ENCODE measurements at places on chromosomes 2 and 18.

DNA sequence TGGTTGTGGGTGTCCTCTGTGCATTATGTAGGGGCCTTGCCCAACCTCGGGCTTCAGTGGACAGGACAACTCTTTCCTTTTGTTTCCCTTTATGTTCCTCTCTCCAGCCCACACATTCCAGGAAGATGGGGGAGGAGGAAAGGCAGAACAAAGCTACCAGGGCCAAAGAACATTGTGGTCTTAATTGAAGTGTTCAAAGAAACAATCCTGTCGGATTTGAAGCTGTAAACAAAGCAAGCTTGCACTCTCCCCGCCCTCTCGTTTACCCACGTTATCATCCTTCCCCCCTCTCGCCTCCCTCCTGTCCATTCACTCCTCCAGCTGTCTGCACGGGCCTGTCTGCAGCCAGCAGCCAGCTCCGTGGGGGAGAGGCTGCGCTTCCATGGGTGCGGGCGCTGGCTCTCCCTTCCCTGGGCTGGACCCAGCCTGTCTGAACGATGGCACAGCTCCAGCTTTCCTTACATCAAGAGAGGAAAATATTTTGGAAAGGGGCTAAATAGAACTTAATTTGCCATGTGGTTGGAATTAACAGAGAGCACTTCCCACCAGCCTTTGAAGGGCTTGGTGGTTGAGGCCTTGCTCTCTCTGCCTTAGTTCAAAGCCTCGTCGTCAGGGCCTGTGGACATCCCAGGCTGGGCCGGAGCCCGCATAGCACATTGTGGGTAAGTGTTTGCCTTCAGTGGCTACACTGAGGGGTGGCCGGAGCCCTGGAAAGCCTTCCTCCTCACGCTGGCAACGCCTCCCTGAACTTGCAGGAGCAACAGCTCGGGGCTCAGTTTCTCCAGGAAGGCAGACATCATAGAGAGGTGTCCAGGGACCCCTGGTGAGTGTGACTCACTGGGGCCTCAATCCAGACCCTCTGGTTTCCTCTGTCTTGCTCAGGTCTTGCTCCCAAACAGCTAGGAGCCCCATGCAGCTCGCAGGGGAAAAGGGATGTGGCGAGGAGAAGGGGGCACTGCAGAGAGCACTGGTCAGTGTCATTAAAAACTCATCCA, 60.6 kb upstream of the HS6ST1 start:
- DNase-seq = peak; percentile 49

GRCh38 chr18:74522635-74523548, 11.4 kb upstream of the CNDP1 start:
- DNase-seq = no peak

GRCh38 chr2:127197475-127198385, 22.4 kb downstream of the CYP27C1 start:
- peak; percentile 92 for DNase-seq

- peak; percentile 39 for DNase-seq
Observed at GRCh38 chr2:130391872-130392670, 36.2 kb downstream of the PTPN18 start.

DNA sequence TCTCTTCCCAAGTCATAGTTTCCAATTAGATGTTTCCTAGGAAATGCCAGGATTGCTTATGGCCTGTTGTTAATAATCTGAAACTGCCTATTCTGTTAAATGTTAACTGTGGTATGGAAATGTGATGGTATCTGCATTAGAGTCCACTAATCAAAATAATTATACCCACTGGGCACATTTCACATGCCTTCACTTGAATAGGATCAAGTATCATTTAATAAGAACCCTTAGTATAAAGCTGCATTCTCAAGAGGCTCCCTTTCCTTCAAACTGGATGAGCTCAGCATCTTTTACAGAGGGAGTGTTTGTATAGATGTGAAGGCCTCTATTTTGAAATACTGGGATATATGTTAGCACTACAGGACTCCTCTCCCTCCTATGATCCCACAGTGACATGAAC, 477.2 kb upstream of the VRK2 start:
- DNase-seq = no peak

DNA sequence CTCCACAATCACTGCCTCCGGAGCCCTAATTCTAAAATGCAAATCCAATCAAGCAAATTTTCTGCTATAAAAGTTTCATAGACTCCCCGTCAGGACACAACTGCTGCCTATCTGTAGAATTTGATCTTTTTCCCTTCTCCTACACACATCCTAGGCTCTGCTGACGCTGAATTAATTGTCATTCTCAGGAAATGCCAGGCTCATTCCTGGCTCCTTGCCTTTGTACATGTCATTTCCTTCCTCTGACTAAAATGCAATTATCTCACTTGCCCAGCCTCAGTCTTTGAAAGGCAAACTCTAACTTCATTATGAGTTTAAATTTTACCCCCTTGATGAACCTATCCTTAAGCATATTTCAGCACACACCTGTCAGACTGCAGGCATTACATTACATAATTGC, 844.9 kb upstream of the CRIM1 start:
- no peak for DNase-seq

GRCh38 chr2:160812830-160813505, 319.4 kb upstream of the RBMS1 start:
- no peak for DNase-seq

- DNase-seq = peak; percentile 71
Observed at GRCh38 chr2:175003875-175004729, 1.1 kb downstream of the CHN1 start.

DNA sequence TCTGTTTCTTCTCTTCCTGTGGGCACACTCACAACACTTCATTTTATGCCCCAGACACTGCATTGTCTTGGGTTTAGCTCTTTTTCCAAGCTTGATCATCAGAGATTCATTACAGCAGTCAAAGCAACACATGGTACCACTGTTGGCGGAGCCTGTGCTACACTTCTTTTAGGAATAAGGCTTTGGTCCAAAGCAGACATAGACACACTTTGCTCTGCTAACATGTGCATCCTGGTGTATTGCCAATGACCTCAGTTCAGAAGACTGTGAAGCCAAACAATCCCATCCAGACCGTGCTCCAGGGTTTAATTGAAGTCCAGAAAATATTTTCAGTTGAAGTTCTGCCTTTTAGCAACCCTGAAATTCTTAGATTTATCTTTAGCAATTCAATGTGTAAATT, 354.6 kb upstream of the RAB12 start:
- DNase-seq = no peak

DNA sequence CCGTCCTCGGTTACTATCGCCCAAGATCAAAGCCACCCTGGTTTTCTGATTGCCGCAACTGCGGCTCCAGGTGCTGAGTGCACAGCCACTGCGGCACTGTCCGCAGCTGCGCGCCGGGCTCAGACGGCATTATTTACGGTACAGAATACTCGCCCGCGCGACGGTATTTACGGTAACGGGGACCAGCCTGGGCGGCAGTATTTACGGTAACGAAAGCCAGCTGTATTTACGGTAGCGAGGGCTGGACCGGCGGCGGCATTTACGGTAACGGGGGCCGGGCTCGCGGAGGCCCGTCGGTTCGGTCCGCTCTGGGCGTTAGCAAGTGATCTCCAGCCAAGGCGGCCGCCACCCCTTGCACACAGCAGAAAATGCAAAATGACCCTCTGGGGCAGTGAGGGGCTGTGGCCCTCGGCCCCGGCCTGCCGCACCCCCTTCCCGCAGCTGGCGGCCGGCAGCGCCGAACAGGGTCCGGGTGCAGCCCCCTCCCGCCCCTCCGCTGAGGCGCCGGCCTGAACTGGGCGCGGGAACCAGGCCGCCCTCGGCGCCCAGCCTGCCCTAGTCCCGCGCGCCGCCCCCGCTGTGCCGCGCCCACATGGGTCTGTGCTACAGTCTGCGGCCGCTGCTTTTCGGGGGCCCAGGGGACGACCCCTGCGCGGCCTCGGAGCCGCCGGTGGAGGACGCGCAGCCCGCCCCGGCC, at the start of gene GNAL:
Gene GNAL (plus strand): TSS at position 293 of the 697 bp plus-strand sequence. CDS start 300 bp downstream, at position 593.
- DNase-seq = peak; percentile 89

DNA sequence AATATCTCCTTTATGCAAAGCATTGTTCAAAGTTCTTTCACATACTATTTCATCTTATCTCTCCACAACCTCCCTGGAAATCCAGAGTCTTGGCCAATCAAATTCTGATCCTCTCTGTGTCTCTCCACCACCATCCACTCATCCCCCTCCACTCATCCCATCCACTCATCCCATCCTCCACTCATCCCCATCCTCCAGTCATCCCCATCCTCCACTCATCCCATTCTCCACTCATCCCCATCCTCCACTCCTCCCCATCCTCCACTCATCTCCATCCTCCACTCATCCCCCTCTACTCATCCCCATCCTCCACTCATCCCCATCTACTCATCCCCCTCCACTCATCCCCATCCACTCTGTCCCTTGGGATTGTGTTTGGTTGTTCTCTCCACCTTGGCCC, 101.1 kb downstream of the BCL2 start:
- no peak for DNase-seq

DNA sequence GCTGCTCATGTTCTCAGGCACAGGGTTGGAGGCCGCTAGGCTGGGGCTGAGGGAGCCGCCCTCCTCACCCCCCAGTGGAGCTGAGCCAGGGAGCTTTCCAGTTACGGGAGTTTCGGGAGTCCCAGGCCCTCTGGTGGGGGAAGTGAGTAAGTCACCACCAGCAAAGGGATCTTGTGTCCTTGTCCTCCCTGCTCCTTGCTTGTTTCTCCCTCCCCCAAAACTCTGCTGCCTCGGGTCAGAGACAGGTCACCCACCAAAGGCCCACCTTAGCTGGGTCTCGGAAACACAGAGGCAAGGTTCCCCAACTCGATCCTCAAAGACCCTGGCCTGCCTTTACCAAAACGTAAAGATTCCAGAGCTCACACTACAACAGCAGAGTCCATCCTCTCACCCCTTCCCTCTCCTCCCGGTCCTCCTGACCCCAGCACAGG, 60.5 kb upstream of the POMC start:
- DNase-seq = peak; percentile 96

- DNase-seq = no peak
Observed at GRCh38 chr2:202023904-202024266, 9.8 kb upstream of the FZD7 start.

DNA sequence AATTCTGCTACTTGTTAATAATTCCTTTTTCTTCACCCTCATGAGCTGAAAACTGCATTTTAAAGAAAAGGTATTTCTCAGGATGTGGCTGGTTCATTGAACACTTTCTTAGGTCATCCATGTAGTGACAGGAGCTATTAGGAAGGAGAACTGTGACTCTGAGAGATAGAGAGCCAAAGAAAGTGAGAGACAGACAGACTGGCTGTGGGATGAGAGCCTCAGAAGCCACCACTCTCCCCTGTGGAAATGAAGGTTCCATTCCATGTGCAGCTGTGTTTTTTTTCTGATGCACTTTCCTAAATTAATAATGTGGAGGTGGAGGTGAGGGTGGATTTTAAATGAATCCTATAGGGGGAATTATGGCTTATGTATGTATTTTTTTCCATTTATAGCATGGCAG, 113.3 kb downstream of the FAM210A start:
- DNase-seq = no peak

DNA sequence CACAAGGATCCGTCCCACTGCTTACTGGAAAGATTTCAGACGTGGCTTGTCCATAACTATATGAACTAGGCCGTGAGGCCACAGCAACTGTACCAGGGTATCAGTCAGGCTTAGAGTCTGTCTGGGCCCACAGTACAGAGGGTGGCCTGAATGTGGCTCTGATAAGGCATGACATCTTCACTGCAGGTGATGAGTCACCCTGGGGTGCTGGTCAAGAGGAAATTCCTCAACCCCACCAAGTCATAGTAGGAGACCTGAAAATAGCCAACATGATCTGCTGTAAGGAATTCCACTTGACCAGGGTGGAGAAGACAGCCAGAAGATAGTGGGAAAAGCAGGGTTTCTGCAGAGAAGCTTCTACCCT, 107.7 kb downstream of the INHBB start:
- no peak for DNase-seq

DNA sequence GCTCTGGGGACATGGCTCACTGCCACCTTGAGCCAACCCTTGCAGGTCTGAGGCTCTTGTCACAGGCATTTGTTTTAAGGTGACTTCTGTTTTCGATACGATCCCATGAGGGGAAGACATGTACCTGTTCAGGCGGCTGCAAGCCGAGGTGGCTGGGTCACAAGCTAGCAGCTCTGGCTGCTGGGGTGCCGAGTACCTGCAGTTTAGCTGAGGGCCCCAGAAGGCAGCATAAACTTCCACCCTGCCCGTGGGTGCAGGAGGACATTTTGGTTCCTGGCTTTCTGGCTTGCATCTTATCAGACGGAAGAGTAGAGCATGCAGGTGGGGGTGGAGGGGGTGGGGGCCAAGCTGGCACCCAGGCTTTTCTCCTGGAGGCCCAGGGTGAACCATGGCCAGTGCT, 28.4 kb downstream of the COA5 start:
- DNase-seq = no peak

- DNase-seq = no peak
Observed at GRCh38 chr18:14104906-14105748, 27.1 kb downstream of the ZNF519 start.

DNA sequence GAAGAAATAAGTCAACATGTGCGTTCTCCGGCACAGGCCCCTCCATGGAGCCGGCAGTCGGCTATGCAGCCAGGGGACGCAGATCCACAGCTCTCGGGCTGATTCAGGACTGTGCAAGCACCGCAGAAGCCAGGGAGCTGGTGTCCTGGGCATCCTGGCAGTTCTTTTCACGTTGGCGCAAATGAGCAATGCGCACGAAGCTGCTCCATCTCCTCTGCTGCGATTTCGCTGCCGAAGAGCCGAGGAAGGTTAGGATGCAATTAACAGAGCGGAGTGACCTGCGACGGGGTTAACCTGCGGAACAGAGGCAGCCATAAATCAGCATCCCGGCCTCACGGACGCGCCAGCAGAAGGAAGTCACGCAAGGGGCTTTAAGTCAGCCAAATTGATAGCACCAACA, 107.1 kb upstream of the POU3F3 start:
- no peak for DNase-seq

- no peak for DNase-seq
Observed at GRCh38 chr18:22385718-22386117, 32.0 kb downstream of the CTAGE1 start.

- DNase-seq = peak; percentile 72
Observed at GRCh38 chr2:191758518-191759507, 80.9 kb downstream of the NABP1 start.

DNA sequence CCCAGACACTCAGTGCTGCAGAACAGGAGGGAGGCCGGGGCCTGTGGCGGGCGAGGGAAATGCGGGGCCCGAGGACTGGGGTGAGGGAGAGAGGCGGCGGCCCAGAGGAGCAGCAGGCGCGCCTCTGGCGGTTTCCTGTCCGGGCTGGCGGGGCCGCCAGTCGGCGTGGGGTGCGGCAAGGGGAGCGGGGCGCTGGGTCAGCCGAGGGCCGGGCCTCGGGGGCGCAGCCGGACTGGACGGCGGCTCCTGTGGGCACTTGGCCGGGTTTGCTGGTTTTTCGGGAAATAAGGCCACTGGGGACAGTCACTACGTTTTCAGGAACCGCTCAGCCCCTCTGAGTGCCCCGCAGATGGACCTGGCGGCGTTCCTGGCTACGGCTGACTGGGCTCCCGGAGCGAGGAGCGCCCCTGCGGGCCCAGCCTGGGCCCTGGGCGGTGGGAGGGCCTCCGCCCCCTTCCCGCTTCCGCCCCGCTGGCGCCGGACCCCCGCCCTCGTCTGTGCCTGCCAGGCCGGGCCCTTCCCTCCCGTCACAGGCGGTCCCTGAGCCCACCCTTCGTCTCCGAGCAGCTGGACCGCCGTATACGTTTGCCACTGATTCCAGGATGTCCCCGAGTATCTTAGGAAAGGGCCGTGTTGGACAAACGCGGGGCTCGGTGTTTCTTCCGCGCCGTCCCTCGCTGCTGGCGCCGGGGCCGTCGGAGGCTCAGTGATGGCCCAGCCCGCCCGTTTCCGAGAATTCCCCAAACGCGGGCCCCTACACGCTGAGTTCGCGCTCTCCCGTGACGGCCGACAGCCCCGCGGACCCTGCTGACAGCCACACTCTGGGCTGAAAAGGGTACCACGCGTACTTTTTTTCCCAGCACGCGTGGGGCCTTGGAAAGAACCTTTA, 84.6 kb downstream of the FAM210A start:
- no peak for DNase-seq

- no peak for DNase-seq
Observed at GRCh38 chr2:131966256-131966655, 195.5 kb downstream of the ANKRD30BL start.

Measured in NCI-H82 (cell line).